Mucosa of gallbladder (tissue), 1 donor: ENCODE measurements at places on chromosomes 12 and 14. TPM values are rescaled to one million over a fixed set of nuclear protein-coding genes. Genes with fewer than 3 reads are reported as not detected.

TNFRSF1A gene
- total RNA-seq: 155 TPM

GRCh38 chr14:67575684-67576083 is 24.4 kb downstream of the PIGH start:
- peak; percentile 78 for DNase-seq

DNA sequence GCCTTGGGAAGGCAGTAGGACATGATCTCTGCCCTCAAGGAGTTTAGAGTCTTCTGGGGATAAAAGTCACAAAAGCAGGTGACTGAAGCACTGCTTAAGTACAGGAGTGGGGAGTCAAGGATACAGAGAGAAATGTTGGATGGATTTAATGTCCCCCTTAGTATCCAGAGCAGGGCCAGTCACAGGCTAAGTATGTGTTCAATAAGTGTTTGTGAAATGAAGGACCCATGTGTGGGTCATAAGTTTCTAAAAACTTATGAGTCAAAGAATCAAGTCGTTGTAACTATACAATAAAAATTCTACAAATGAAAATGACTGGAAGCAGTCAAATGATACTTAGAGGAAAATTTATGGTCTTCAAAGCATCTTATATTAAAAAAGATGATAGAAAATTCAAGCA is 25.1 kb downstream of the KRT80 start:
- no peak for DNase-seq

GRCh38 chr12:49368240-49368600 is 958 bp downstream of the SPATS2 start:
- no peak for DNase-seq

DNA sequence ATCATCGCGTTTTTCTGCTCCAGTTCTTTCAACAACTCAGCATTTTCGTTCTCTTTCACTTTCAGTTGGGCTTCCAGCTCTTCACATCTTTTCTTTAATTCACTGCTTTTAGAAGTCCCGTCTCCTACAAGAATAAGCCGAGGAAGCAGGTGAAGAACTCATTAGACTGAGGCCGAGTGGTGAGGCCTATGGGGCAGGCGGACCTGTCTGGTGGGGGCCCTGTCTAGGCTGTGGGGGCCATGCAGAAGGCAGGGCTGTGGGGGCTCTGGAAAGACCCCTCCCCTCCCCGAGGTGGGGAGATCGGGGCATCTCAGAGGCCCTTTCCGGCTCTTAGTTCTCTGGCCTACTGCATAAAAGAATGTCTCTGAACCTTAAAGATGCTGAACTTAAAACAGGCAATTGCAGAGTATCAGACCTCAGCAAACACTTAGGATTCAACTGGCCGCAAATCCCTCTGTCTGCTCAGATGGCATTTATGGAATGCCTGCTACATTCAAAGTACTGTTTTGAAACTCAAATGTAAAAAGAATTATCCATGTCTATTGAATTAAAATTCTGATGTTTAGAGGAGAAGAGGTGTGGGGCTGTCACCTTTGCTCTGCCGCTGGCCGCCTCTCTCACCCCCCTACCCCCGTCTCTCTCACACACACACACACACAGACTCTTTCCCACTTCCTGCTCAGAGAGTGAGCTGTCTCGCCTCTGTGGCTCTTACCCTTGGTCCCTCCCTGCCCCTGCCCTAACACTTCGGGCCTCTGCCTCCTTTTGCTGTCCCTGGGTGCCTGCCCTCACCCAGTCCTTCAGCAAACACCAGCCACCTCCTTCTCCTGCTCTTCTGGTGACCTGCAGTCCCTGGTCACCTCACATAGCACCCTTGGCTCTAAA is 34.7 kb downstream of the CCDC92 start:
- DNase-seq: no peak

DNA sequence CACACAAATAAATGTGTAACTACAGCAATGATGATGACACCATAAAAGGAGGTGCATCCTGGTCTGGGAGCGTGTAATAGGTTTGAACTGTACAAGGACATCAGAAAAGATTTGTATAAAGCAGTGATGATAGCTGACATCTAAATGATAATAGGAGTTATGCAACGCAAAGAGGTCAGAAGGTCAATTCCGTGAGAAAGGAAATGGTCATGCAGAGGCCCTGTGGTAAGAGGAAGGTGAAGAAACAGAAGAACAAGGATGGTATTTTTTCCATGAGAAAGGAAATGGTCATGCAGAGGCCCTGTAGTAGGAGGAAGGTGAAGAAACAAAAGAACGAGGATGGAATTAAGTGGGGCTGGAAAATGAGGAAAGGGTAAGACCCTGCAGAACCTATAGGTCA is 106.7 kb upstream of the TMPO start:
- no peak for DNase-seq
